ENCODE measurements at places on chromosomes 6 and 20.

GRCh38 chr6:95143408-95144180 is 433.7 kb upstream of the MANEA start:
- DNase-seq = no peak

DNA sequence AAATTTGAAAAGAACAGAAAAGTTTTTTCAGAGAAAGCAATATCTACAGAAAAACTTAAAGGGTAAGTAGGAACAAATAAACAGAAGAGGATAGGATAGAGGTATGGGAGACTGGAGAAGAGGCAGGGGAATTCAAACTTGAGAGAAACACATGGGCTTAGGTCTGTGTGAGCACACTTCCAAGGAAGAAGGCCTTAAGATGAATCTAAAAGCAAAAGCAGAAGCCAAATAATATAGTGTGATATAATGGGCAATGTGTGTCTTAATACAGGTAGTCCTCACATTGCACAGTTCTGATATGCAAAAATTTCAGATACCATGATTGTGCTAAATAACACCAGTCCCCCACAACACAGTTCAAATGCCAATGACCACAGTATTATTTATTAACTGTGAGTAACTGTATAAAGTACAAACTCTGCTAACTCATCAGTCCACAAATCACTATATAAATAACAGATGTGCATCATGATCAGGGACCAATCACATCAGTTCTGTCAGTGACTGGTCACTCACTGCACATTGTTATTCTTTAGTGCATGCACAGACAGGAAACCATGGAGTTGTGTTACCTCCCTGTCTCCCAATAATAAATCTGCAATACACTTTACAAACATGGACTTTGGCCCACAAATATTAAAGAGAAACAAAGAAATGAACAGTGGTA is 18.6 kb downstream of the SNX14 start:
- no peak for DNase-seq

DNA sequence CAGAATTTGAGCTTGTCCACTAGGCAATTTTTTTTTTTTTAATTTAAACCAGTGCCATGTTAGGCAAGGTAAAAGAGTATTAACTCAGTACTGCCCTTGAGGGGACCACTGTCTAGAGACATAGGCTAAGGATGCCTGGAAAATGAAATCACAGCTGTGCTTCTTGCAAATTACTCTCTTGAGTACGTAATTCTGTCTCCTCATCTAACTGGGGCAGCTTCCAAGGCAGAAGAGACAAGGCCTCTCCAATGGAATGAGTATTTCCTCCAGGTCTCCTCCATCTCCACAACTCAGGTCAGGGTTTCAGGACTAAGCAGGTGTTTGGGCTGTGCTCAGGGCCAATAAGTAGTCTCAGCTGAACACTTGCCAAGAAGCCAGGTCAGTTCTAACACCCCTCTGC is 33.8 kb upstream of the MRPS10 start:
- no peak for DNase-seq

- no peak for DNase-seq
These were observed 5.2 kb downstream of the NCOA3 start for GRCh38 chr20:47506850-47507249.

DNA sequence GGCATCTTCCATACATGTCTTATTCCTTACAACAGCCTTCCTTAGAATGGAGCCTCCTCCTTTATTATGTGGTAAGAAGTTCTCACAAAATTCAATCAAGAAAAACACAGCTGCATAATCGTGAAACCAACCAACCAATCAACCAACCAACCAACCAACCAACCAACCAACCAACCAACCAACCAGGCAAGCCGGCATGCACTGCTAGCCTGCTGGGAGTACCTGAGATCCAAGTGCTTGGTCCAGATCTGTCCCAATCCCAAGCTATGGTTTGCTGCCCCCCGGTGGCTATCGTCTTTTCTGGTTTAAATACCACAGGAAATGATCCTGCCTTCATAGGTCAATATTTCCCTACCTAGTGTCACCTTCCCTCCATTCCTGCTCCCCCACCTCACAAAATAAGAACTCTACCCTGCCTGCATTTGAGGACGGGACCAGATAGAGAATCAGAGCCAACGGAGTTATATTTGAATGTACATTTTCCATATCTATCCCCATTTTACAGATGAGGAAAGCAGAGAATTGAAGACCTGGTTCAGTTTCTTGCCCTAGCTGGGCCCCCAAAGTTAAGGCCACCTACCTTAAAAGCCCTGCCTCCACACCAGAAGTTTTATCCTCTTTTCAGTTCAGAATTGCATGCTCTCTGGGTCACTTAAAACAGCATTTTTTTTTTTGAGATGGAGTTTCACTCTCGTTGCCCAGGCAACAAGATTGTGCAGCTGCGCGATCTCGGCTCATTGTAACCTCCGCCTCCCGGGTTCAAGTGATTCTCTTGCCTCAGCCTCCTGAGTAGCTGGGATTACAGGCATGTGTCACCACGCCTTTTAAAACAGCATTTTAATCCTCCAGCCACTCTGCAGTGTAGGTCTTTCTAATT is 27.1 kb downstream of the RAB44 start:
- DNase-seq = peak; percentile 39

DNA sequence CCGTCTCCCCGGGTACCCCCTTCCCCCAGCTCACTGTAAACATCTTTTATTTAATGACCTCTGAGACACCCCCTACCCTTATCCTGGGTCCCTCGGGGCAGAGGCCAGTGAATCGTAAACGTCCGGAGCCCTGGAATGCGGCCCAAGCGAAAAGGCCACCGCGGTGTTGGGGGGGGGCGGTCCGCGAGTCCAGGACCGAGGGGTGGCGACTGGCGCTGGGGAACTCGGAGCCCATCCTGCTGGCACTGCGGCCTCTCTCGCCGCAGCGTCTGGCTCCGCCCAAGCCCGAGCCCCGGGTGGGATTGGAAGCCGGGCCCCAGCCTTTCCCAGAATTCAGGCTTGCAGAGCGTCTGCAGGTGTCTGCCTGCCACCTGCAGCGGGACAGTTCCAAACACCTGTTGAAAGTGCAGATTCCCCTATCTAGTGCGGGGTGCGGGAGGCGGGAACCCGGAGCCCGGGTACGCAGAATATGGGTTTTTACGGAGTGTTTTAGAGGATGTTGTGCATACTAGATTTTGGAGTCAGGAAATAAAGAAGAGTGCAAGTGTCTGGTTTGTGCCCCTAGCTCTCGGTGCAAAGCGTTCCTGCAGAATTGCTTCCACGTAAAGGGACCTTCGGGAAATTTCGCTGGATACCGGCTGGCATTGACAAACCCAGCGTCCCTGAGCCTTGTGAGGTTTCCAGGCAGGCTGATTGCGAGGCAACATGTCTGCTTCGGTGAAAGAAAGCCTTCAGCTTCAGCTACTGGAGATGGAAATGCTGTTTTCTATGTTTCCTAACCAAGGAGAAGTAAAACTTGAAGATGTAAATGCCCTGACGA is 800 bp downstream of the RWDD2A start:
- no peak for DNase-seq
